ENCODE measurements at places on chromosomes 3 and 15.

DNA sequence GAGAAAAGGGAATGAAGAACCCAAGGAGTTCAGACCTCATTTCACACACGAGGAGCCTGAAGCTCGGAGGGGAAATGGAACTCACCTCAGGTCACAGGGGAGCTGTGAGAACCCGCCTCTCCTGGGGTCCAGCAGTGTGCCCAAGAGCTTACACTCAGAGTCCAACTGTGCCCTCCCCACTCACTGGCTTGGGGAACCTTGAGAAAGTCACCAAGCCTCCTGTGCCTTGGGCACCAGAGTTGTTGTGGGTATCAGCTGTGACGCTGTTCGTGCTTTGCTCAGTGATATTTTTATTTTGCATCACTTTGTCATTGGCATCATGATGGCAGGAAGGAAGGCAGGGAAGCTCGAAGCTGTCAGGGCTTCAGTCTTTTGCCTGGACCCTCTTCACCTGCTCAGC, 83.4 kb downstream of the TLE3 start:
- no peak for DNase-seq

DNA sequence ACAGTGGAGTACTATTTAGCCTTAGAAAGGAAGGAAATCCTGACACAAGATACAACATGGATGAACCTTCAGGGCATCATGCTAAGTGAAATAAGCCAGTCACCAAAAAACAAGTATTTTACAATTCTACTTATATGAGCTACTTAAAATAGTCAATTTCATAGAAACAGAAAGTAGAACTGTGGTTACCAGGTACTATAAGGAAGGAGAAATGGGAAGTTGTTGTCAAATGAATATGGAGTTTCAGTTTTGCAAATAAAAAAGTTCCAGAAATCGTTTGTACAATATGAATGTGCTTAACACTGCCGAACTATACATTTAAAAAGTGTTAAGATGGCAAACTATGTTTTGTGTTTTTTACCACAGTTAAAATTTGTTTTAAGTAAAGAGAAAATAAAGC, 26.8 kb downstream of the TRANK1 start:
- DNase-seq, result no peak

GRCh38 chr15:85964471-85964870, 115.2 kb upstream of the AGBL1 start:
- no peak for DNase-seq

DNA sequence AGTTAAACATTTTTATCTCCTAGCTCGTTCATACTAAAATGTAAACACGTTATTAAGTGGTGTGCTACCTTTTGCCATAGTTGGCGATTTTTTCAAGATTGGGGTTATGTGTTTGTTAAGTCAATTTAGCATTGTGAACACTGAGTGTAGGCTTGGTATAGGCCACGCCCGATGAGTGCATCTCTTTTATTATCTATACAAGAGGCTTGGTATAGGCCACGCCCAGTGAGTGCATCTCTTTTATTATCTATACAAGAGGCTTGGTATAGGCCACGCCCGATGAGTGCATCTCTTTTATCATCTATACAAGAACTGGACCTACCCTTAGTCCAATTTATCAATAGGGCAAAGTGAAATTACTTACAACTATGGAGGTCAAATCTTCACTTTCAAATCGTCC, 70.4 kb downstream of the NIPA2 start:
- DNase-seq, result no peak

GRCh38 chr3:122151480-122151879, 32.0 kb upstream of the CASR start:
- DNase-seq, result no peak

- no peak for DNase-seq
Observed at GRCh38 chr3:173055228-173055933, 85.7 kb downstream of the SPATA16 start.

DNA sequence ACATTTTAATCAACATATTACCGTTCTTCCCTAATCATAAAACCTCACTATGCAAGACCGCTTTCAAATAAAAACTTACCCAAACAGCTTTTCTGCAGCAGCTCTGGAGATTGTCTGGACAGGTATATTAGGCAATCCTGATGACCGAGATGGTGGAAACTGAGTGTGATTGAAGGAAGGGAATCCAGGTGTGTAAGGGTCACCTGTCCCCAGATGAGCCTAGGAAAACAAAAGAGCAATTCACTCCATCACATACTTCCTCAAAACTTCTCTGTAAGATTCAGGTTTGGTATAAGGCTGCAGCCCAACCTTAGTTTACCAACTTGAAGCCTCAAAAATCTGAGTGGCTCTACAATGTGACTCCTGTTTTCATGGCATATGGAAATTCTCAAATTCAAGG, 14.5 kb downstream of the TFRC start:
- no peak for DNase-seq

- no peak for DNase-seq
Observed at GRCh38 chr3:100865442-100865841, 127.8 kb downstream of the ABI3BP start.

DNA sequence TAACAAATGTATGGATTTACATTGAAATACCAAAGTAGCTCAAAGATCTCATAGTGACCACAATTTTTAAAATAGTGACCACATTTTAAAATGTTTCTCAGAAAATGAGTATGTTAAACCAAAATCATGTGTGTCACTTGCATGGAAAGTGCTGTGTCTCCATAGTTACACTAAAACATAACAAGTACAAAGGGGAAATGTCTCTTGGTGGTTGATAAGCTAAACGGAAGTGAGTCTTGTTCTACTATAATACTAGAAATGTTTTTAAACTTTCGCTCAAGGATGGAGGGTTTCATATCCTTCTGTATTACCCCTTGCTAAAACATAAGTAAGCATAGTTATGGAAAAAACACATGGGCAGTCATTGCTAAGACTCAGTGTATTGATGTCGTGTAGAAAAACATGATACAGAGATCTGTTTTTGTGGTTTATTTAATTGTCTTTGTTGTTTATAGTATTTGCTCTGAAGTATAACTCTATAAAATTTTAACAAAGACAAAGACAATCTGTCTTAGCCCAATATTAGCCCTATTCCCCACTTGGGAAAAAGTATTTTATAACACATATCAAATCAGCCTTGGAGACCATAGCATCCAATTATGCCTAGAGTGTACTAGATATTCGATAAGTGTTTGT, 27.0 kb upstream of the DENND4A start:
- no peak for DNase-seq

- DNase-seq, result no peak
Observed at GRCh38 chr15:97745481-97746071, 214.9 kb upstream of the ARRDC4 start.

- DNase-seq, result no peak
Observed at GRCh38 chr3:44966795-44967278, 9.1 kb downstream of the ZDHHC3 start.

- no peak for DNase-seq
Observed at GRCh38 chr3:128254967-128255366, 101.7 kb downstream of the EEFSEC start.

DNA sequence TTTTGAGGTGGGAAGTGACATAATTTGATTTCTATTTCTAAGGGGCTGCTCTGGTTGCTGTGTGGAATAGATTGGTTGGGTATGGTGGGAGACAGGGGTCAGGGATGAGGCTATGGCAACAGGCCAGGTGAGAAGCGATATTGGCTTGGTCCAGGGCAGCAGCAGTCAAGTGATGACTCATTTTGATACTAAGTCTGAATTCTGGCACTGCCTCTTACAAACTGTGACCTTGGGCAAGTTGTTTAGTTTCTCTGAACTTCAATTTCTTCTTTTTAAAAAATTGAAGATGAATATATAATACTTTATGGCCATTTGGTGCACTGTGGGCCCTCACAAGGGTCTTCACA, 40.4 kb upstream of the CLSTN2 start:
- DNase-seq, result no peak

- no peak for DNase-seq
Observed at GRCh38 chr15:40516322-40516721, 45.5 kb downstream of the CHST14 start.

DNA sequence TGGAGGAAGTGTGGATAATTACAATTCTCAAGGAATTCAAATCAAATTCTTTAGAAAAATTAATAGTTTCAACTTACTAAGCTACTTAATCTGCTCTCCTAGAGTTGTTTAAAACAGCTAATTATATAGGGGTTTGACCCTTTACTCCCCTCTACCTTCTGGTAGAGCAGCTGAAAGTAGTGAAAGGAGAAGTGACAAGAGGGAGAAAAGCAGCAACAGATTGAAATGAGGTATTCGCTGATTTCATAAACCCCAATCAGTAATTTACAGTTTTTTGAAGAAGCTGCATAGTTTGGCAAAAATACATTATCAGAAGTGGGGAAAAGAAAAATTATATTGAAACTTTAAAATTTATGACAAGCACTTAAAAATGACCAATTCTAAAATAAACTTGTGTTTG, 52.8 kb downstream of the ZMAT3 start:
- no peak for DNase-seq

DNA sequence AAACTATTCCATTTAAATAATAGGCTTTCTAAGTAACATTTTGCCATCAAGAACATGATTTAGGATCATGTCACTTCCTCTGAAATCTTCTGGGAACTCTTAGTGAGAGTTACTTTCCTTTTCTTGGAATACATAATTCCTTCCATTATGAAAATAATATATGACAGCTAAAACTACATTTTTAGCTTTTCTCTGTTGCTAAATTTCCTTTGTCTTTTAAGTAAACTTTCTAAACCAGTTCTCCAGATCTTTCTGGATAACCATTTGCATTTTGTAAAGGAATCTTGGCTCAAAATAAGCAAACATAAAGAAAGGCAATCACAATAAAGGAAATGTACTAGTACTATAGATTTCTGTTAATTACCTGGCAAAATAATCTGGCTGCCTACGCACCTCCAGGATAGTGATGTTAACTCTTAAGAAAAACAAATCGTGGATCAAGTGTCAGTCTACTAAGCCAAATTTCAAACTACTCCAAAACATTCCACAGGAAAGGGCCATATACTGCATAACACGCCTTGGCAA, 165.7 kb downstream of the ZNF385D start:
- no peak for DNase-seq

- DNase-seq, result no peak
Observed at GRCh38 chr15:49438962-49439631, 16.1 kb downstream of the FGF7 start.

GRCh38 chr3:195557322-195557721, 14.2 kb upstream of the PPP1R2 start:
- DNase-seq, result no peak

GRCh38 chr3:120506828-120507774, 56.3 kb upstream of the FSTL1 start:
- no peak for DNase-seq

- DNase-seq, result no peak
Observed at GRCh38 chr3:183279371-183279770, 26.3 kb downstream of the B3GNT5 start.

DNA sequence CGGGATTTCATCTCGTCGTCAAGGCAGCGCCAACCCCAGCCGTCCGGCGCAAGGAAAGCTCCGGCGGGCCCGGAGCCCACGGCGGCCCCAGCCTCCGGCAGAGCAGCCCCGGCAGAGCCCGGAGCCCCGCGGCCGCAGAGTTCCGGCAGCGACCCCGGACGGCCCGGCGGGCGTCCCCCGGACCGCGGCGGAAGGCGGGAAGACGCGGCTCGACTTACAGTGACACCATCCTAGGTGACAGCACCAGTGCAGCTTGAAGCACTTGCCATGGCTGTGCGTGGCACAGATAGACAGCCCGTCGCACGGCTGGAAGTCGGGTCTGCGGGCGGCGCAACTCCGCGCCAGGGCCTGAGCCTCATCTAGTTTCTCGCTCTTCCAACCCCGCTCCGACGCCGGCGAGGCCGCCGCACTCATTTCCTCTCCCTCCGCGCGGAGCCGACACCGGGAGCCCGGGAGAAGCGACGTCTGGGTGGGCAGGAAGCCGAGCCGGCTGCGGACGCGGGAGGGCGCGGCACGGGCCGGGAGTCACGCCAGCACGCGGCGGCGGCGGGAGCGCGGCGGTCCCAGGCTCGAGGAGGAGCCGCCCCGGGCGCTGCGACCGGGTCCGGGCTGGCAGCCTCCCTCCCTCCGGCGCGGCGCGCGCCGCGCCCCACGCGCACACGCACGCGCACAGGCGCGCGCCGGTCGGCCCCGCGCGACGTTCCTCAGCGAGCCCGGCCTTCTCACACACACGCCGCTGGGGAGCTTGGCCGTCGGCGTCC, at the start of gene C3orf70:
Gene C3orf70, minus strand, starts transcription at position 651 of the 761 bp plus-strand sequence. Its CDS starts 237 bp downstream, at position 414.
- no peak for DNase-seq

DNA sequence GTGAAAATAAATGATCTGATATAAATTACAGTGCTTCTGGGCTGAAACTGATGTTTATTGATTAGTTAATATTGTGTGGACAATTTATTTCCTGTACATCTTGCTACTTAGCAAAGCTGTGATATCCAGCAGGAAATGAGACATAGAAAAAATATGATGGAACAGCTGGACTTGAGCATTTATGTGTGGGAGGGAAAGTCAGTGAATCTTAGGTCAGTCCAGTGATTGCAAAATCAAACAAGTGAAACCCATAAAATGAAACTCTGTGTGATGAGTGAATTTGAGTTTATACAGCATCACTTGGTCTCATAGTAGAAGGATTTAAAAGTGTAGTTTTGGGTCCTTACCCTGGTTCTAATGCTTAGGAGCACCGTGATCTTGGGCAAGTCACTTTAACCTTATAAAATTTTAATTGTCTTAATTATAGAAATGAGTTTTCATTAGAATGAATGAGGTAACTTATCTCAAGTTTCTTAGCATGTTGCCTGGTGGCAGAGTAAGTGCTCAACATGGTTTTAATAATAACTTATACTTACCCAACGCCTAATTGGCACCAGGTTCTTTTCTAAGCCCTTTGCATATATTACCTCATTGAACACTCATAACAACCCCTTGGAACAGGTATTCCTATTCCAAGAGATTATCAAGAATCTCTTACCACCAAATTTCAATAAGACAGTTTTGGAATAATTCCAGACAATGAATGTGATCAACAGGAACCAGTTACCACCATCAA, 194.6 kb downstream of the ADAMTSL3 start:
- DNase-seq, result no peak

DNA sequence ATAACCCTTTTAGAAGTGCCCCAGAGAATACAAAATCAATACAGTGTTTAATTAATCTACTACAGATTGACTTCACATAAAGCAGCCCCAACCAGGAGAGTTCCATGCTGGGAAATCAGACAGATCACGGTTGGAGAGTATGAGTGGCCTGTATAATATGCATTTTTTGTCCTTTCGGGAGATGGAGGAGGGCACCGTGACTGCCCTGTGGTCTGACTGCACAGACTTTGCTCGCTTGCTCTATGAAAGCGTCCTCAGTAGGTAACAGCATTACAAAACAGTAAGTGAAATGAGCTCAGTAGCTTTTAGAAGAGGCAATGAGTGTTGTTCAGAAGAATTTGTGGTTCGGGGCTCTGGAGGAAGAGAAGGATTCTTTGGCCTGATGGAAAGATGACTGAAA, 34.2 kb upstream of the SKIL start:
- no peak for DNase-seq

DNA sequence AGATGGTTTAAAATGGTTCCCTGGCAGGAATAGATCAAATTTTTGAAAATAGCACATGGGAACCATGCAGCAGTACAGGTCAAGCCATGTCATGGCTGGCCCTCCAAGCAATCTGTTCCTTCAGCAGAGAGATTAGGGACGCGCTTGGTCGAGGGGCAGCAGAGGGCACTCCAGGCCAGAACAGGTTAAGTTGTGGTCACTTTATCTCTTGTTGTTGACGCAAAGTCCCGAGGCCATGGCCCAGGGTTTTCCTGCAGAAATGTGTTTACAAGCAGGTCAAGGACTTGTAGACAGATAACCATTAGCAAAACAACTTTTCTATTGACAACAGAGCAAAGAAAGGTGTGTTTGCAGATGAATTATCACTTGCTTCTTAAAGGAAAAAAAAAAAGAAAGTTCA, 570.0 kb upstream of the NR2F2 start:
- DNase-seq, result no peak

Data from activated naive CD4-positive, alpha-beta T cell treated with Interleukin-2 at 50 U/mL for 16 hours (primary cell).